ENCODE measurements at places on chromosomes 1 and 21.

DNA sequence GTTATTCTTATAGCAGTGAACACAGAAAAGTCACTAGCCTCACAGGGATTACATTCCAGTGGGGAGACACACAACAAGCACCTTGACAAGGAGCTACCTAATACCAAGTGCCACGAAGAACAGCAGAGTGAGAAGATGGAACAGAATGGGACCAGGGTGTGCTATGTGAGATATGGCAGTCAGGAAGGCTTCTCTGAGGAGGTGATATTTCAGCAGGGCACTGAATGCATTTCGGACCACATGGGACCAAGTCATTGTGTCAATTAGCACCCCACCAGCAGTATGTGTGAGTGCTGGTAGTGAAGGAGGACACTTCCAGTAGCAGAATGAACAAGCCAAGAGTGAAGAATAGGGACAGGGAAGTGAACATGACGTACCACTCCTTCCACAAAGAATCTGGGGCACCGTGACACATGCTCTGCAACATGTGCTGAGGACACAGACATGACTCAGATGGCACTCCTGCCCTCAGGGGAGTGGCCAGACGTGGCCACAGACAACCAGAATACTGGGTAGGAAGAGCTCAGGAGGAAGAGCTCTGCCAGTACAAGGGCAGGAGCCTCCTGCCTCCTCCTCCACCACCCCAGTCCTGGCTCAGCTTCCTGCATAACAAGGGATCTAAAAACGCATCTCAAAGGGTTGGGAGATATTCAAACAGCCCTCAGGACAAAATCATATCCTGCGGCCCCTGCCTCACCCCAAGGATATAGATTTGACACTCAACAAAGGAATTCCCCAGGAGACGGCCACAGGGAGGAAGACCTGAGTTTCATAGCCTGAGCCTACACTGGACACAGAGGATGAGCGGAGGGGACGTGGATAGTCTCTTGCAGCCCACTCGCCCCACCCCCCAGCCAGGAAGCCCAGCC, 102.5 kb downstream of the TRABD2B start:
- no peak for DNase-seq

GRCh38 chr21:38012672-38013071, 96.4 kb upstream of the KCNJ6 start:
- DNase-seq = no peak

- peak; percentile 75 for DNase-seq
These were observed 7.3 kb downstream of the SH3BGRL3 start for GRCh38 chr1:26287033-26287711.

DNA sequence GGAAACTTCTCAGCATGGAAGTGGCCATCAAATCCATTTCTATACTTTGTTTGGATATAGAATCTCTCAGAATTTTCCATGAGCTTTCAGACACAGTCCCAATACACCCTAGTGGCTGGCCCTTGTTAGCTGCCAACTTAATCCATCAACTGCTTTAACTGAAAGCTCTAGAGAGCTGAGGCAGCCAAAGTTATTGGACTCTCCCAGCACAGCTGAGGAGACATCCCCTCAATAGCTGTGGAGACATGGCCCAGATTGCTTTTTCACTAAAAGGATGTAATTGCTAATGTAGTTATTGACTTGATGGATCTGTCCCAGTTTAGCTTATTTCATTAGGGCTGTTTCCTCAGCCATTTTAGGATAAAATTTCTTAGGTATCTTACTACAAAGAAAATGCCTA, 94.8 kb upstream of the PRMT6 start:
- no peak for DNase-seq

- no peak for DNase-seq
These were observed 1.2 kb upstream of the ZBTB40 start for GRCh38 chr1:22450351-22451021.

DNA sequence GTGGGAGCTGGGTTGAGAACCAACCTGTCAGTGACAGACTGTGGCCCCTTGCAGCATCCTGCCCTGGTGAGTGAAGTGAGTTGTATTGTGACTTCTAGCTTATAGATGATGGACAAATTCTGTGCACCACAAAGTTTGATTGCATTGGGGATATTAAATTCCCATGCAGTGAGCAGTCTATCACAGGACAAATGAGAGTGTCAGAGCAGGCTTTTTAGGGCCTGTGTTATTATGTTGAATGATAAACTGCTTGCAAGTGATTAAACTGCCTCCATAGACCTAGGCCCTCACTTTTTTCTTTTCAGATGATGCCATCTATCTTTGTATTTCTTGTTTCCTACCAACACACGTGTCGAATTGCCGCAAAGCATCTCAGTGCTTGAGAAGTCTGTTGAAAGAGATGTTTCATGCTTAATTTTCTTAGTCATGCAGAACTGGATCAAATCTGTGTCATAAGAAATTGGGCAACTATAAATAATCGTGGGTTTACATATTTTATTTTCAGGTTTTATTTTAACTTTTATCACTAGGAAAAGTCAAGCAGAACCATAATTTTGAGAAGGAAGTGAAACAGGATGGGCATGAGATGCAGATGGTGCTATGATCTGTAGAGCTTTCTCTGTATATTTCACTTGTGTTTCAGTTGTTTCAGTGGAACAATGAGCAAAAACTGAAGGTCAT, 199.2 kb downstream of the S1PR1 start:
- no peak for DNase-seq

DNA sequence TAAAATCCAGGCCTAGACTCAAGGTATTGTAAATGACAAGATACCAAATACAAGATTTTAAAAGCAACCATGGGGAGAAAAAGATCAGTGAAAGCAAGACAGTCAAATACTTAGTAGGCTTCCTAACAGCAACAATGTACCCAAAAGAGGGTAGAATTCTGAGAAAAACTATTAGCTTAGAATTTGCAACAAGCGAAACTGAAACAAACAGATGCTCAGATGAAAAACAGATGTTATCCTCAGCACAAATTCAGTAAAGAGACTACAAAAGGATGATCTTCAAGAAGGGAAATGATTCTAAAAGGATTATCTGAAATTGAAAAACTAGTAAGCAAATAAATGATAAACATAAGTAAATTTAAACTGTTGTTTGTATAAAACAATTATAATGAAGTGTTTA, 40.0 kb downstream of the PDC start:
- peak; percentile 2 for DNase-seq

DNA sequence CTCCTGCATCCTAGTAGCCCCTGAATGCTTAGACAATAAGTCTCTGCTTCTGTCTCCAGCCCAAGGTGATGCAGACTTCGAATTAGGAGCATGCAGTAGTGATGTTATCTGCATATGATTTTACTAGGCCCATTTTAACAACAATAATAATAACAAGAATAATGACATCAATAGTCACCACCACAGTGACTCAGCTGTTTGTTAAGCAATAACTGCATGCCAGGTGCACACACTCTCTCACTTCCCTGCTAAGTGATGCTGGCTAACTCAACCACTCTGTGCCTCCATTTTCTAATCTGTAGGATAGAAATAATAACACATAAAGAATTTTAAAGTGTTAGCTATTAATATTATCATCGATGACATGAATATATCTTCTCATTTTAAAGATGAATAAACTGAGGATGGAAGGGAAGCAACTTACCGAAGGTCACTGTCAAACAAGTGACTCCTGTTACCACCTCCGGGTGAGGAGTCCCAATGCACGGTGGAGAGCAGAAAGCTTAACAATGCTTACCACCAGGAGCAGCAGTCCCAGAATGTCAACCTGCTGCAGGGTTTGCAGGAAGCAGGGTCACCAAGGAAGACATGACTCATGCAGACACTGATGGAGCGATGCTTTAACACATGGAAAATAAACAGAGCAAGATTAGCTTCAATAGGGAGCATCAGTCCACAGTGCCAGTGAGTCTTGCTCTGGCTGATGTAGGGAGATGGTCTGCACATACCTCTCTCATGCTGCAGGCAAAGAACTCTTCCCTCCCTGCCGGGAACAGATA, 290.2 kb downstream of the SPATA17 start:
- DNase-seq = no peak

GRCh38 chr1:154352581-154353459, 27.5 kb downstream of the ATP8B2 start:
- peak; percentile 21 for DNase-seq

Measured in hepatic stellate cell (primary cell).